ENCODE measurements at places on chromosomes 16 and 17.

DNA sequence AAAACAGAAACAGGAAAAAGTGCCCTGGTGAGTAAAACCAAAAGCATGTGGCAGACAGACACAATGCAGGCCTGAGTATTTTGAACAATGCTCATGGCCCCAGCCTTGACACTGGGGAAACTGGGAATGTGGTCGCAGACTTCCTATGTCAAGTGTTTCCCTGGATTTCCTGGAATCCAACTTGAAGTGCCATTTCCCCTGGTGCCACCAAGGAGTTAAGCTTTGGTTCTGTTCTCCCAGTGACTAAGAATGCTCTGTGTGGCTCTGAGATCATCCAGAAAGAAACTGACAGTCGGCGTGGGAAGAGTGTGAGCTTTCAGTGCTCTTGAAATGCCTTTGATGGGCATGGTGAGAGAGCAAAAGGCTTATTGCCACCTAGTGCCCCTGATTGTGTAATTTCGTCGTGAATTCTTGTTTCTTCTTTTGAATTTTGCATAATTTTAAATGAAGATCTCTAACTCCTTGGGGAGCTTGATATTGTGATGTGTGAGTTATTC, 96.0 kb downstream of the YPEL2 start:
- no peak for DNase-seq

DNA sequence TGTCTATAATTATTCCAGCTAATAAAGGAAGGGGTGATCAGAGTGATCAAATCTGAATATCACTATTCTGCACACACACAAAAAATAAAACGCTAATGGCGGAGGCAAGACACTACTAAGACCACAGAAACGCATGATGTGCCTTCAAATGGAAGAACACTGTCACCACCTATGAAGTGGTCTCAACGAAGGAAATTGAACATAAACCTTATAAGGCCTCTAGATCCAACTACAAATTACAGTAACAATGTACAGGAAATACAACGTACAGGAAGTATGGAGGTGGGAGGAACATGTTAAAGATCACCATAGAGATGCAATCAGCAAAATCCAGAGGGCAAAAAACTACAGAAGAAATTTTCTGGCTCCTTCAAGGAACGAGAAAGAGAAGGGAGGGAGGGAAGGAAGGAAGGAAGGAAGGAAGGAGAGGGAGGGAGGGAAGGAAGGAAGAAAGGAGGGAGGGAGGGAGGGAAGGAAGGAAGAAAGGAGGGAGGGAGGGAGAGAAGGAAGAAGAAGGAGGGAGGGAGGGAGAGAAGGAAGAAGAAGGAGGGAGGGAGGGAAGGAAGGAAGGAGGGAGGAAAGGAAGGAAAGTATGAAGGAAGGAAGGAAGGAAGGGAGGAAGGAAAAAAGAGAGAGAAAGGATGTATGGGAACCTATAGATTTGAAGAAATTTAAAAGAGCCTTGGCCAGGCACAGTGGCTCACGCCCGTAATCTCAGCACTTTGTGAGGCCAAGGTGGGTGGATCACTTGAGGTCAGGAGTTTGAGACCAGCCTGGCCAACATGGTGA, 3.1 kb upstream of the SGCA start:
- DNase-seq = no peak

DNA sequence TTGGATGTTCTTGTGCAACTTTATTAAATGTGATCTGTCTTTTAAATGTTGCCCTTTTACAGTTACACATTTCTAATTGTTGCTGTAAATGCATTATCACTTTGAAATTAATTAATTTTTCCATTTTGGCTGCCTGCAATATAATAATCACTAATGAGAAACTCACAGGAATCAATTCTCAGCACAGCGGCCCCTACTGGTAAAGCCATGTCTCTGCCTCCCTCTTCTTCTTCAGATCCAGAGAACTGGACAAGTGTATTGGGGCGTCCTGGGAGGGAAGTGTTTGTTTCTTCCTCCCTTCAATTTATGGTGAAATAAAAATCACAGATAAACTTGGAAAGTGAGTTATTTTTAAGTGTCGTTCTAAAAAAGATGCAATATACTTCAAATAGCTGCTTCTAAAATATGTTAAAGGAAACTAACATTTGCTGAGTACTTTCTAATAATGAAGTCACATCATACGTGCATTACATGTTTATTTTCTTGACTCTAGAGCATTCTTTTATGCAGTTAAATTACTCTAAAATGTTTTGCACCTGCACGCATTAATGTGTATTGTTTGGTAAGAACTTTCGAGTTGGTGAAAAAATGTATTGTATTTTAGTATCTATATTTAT, 338.0 kb downstream of the WWOX start:
- DNase-seq = no peak

DNA sequence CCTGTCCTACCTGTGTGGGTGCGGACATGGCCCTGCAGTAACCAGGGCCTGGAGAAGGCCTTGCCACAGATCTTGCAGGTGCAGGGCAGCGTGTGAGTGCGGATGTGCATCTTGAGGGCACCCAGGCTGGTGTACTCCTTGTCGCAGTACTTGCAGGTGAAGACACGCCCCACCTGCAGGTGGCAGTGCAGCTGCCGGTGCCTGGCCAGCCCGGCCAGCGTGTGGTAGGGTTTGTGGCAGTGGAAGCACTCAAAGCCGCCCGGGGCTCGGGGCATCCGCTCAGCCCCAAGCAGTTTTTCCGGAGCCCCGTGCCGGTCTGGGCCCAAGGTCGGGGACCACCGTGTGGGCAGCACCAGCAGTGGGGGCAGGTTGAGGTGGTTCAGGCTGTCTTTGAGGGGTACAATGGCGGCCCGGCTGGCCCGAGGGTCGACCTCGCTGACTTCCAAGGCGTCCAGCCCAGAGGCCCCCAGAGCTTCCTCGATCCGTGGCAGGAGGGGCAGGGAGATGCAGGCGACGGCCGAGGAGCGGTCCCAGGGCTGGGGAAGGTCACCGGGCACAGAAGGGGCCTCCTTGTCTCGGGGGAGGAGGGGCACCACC, 5.1 kb downstream of the SNAI3 start:
- no peak for DNase-seq

GRCh38 chr16:86349338-86349900, 160.9 kb upstream of the FOXF1 start:
- DNase-seq = no peak

DNA sequence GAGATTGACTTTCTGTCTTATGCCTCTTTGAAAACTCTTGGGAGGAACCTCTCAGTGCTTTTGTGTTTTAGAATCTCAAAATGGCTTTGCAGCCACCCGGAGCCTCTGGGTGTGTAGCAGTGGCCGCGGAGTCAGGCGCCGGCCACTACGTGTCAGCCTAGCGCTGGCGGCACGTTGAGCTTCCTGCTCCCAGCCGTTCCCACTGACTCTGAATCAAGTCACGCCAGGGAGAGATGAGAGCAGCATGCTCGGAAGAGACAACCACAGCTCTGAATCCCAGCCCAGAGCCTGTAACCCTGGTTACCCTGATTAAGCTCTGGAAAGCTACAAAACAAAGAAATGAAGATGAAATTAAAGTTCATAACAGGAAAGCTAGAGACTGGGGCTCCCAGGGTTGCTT, 97.4 kb upstream of the CACNG5 start:
- peak; percentile 47 for DNase-seq

DNA sequence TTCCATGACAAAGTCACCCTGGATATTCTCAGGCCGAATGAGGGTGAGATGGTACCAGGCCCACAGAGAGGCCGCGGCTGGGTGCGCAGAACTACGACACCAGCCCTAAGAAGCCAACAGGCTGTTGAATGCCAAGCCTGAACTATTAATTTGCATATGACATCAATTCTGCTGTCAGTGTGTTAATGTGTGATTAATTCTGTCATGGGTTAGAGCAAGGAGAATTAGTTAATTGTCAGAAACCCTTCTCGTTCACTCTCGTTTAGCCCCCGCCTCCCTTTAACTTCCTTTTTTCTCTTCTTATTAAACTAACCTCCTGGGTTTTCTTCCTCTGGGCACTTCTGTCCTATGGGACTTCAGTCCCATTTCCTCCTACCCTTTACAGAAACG, 123.4 kb downstream of the ZFHX3 start:
- no peak for DNase-seq

- no peak for DNase-seq
Observed at GRCh38 chr16:20339744-20340143, 12.4 kb upstream of the GP2 start.

DNA sequence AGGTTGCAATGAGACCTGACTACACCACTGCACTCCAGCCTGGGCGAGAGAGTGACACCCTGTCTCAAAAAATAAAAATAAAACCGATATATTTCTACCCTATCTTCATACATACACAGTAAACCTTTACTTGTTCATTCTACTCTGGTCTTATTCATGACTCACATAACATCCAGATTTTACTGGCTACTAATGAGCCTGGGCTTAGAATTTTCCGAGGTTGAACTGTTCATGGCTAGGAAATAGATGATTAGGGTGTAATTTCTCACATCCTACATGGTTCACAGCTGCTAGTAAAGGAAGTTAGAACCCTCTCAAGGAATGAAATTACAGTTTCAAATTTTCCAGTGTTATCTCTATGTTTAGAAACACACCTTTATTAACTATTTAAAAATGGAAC, 14.7 kb downstream of the GSPT1 start:
- DNase-seq = no peak

DNA sequence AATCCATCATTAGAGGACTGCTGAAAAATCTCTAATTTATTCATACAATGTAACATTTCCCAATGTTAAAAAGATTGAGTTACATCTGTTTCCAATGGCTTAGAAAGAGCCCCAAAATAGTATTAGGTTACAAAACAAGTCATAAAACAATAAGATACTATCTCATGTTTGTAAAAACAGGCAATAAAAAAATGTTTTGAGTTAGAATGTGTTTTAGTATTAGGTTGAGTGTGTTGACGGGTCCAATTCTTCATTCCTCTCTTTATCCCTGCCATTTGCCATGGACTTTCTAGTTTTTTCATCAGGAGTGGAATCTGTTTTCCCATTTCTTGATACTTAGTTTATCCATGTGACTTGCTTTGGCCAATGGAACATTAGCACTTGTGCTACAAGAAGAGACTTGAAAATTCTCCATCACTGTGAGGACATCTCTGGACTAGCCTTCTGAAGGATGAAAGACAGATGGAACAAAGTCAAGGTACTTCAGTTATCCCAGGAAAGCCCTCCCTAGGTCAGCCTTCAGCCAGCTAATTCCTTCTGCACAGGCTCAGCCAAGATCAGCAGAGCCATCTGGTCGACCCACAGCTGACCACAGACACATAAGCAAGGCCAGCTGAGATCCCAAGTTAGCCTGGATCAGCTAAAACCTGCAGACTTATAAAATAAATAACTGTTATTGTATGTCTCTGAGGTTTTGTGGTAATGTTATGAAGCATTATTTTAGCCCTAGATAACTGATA, 83.3 kb downstream of the HS3ST3A1 start:
- peak; percentile 14 for DNase-seq

DNA sequence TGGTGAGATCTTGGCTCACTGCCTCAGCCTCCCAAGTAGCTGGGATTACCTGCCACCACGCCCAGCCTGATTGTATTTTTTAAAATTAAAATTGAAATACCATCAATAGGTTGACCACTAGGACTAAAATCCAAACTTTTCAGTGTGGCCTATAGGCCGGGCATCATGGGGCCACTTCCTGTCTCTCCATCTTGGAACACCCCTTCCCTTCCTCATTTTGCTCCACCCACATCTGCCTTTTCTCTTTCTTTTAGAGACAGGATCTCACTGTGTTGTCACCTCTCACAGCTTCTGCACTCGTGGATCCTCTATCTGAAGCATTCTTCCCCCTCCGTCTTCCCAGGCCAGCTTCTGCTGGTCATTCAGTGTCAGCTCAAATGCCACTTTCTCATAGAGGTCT, 57.0 kb downstream of the BMERB1 start:
- no peak for DNase-seq

GRCh38 chr16:87150681-87151280, 166.4 kb downstream of the C16orf95 start:
- no peak for DNase-seq

DNA sequence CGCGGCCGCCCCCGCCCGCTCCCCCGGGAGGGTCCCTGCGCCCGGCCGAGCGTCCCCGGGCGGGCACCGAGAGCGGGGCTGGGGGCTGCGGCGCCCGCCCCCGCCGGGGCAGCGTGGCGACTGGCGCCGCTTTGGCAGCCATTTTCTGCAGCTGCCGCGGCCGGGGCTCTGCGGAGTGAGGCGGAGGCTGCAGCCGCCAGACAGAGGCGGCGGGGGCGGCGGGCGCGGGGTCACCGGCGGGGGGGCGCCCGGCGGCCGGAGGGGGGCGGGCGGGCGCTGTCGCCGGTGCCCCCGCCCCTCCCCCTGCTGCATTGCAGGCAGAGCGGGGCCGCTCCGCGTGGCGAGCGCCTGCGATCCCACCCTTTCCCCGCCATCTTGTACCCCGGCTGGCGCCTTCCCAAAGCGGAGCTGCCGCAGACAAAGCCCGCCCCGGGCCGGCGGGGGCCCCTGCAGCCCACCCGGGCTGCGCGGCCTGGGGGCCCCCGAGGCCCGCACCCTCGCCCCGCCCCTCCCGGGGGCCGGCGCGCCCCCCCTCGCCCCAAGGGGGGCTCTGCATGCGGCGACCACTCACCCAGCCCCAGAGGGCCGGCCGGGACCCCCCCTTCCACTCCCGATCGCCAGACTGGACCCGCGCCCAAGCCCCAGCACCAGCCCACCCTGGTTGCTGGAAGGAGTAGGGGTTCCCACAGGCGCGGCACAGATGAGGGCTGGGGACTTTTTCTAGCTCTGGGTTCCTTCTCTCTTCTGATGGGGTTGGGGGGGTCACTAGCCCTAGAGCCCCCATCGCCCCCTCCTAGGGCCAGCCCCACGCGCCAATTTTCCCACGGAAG, 16.6 kb upstream of the CBX8 start:
- DNase-seq = no peak

DNA sequence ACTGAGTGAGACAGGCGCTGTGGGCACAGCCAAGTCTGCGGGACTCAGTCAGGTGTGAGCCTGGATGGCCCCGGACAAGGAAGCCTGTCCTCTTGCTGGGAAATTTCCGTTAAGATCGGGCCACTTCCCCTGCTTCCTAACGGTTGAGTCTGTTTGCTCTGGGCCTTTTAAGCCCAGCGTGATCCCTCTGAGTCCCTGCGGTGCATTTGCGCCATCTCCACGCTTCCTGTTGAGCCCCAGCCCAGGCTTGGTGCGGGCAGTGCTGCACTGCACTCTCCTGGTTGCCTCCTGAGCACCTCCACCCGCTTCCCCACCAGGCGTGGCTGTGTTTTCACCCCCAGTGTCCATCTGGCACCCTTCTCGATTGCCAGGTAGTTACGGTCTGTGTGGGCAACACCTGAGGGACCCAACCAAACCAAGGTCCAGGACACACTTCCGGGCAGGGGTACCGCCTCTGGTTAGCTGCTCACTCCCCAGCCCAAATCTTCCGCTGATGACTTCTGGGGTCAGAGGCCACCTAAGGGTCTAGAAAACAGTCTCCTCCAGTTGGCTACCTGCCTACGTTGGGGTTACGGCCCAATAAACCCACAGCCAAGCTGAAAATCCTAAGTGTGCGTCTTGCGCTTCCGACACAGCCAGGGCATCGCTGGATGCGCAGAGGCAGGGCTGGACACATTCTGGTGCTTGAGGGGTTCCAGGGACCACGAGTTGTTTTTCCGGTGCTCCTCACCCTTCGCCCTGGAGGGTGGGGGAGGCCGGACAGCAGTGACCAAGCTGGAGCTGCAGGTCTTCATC, 1.4 kb upstream of the SLC25A10 start:
- no peak for DNase-seq

DNA sequence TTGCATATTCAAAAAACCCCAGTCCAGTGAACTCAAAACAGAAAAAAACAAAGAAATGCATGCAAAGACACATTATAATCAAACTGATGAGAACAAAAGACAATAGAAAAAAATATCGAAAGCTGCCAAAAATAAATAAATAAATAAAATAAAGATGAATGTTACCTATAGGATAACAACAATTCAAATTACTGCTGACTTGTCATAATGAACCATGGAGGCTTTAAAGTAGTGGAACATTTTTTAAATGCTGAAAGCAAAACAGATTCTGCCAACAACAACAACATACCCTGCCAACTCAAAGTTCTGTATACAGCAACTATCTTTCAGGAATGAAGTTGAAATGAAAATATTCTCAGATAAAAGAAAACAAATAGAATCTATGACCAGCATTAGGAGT, 116.6 kb downstream of the CBLN1 start:
- DNase-seq = no peak

Data from AG09309 (cell line).